ENCODE measurements at places on chromosomes 4 and X. TPM values are rescaled to one million over a fixed set of nuclear protein-coding genes. Genes with fewer than 3 reads are reported as not detected.

DNA sequence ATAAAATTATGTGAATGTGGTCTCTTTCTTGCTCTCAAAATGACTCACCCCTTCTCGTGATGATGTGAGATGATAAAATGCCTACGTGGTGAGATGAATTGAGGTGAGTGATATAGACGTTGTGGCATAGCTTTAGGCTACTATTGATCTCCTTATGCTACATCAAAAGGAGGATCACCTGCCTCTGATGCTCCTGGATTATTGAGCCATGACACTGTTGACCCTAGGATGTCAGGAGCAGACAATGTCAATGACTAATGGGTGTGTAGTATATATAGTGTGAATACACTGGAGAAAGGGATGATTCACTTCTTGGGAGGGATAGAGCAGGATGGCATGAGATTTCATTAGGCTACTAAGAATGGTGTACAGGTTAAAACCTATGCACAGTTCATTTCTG, 210.7 kb upstream of the PRPS2 start:
- H3K4me1 ChIP-seq, result no peaks in the 10 kb centered on the region
- H3K4me3 ChIP-seq, result no peak overlapping the region
- no peaks in the 10 kb centered on the region for H3K36me3 ChIP-seq

Gene CFI
- total RNA-seq, result 61.0 TPM

DNA sequence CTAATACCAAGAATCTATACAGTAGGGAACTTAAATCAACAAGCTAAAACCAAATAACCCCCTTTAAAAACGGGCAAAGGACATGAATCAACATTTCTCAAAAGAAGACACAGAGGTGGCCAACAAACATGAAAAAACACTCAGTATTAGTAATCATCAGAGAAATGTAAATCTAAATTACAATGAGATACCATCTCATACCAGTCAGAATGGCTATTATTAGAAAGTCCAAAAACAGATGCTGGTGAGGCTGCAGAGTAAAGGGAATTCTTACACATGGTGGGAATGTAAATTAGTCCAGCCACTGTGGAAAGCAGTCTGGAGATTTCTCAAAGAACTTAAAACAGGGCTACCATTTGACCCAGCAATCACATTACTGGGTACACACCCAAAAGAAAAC, 167.8 kb downstream of the PACRGL start:
- H3K27me3 ChIP-seq, result no peaks in the 10 kb centered on the region
- no peak for DNase-seq
- H3K27ac ChIP-seq, result no peak overlapping the region
- H3K4me1 ChIP-seq, result no peaks in the 10 kb centered on the region

GRCh38 chr4:138555584-138555983, 313.4 kb upstream of the SLC7A11 start:
- no peak overlapping the region for H3K27ac ChIP-seq
- no peak overlapping the region for H3K4me3 ChIP-seq
- H3K4me1 ChIP-seq, result no peaks in the 10 kb centered on the region
- DNase-seq, result no peak
- no peaks in the 10 kb centered on the region for H3K27me3 ChIP-seq

DNA sequence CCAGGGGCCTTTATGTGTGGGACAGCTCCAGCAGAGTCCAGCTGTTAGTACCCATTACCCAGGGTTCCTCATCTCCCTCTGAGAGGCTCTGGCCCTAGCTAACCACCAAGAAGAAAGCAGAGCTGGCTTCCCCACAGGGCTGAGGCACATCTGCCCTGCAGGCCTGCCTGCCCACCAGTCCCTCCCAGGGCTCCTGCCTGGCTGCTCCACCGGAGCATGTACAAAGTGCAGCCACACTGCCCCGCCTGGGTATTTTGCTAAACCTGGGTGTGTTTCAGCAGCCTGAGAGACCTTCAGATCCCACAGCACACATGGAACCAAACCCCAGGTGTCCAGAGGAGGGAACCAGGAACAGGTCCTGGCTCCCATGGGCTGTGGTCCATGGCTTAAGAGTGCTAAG, 500.4 kb upstream of the KLHL4 start:
- no peaks in the 10 kb centered on the region for H3K36me3 ChIP-seq
- H3K27ac ChIP-seq, result no peak overlapping the region
- DNase-seq, result no peak
- no peak overlapping the region for H3K4me3 ChIP-seq

DNA sequence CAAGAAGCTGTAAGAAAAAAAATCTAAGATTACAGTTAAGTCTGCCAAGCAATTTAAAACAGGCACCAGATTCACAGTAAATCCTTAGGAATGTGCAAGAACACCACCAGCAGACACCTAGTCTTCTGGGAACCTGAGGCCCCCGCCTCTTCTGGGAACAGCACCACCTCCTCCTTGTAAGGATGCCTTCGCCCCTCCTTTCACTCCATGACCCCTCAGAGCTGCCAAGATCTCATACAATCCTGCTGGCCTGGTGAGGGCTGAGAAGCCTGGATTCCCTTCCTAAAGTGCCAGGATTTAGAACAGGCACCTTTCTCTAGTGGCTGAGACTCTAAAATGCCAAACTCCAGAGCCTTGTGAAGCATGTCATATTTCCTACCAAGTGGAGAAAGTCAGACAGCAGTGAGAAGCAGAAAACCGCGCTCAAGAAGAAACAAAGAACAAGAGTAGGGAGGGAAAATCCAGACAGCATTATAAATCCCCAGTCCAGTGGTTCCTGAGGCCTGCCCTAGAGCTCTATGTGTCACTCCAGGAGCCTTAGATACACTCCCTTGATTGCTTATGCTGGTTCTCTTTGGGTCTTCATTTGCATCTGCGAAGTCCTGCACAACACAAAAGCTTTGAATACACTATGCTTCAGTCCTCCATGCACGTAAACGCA, 166.4 kb downstream of the TSPAN5 start:
- H3K27me3 ChIP-seq, result no peaks in the 10 kb centered on the region
- no peak overlapping the region for H3K4me3 ChIP-seq
- no peaks in the 10 kb centered on the region for H3K36me3 ChIP-seq
- H3K4me1 ChIP-seq, result no peaks in the 10 kb centered on the region
- DNase-seq, result no peak
- no peak overlapping the region for H3K27ac ChIP-seq

GRCh38 chr4:3628868-3629175, 96.6 kb upstream of the LRPAP1 start:
- H3K4me3 ChIP-seq, result no peak overlapping the region
- H3K27ac ChIP-seq, result no peak overlapping the region
- no peaks in the 10 kb centered on the region for H3K36me3 ChIP-seq
- no peak for DNase-seq

GRCh38 chr4:76953956-76954355, 4.4 kb downstream of the SEPTIN11 start:
- no peak overlapping the region for H3K27ac ChIP-seq
- H3K4me1 ChIP-seq, result peaks cover 16% of the 10 kb centered on the region
- H3K36me3 ChIP-seq, result no peaks in the 10 kb centered on the region
- H3K27me3 ChIP-seq, result no peaks in the 10 kb centered on the region

Gene XAGE2
- 5.2 TPM for total RNA-seq

- no peaks in the 10 kb centered on the region for H3K36me3 ChIP-seq
- DNase-seq, result no peak
- no peak overlapping the region for H3K27ac ChIP-seq
Observed at GRCh38 chrX:11543249-11543648, 122.5 kb downstream of the ARHGAP6 start.

GRCh38 chrX:109793191-109793590, 60.1 kb upstream of the ACSL4 start:
- no peak overlapping the region for H3K27ac ChIP-seq
- no peaks in the 10 kb centered on the region for H3K36me3 ChIP-seq
- H3K4me1 ChIP-seq, result no peaks in the 10 kb centered on the region
- H3K4me3 ChIP-seq, result no peak overlapping the region
- no peaks in the 10 kb centered on the region for H3K27me3 ChIP-seq
- DNase-seq, result no peak

DNA sequence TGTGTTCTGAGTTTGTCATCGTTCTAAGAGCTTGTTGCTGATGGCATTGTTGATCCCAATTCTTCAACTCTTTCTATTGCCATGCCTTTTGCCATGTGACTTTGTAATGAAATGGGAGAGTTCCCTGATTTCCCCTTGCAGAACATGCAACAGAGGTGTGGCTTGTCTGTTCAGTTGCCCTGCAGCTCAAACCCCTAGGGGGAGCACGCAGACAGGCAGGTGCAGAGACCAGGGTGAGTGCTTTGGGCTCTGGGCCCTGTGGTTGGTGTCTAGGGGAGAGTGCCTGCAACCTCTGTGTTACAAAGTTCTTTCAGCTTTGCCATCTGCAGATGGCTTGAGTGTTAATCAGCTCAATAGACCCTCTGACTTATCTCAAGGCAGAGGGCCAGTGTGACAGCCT, 332.7 kb downstream of the MID1IP1 start:
- H3K4me1 ChIP-seq, result no peaks in the 10 kb centered on the region
- no peak for DNase-seq
- H3K27me3 ChIP-seq, result no peaks in the 10 kb centered on the region
- no peak overlapping the region for H3K27ac ChIP-seq
- H3K36me3 ChIP-seq, result no peaks in the 10 kb centered on the region
- H3K4me3 ChIP-seq, result no peak overlapping the region

GRCh38 chrX:28920153-28920943, 333.1 kb downstream of the IL1RAPL1 start:
- no peaks in the 10 kb centered on the region for H3K4me1 ChIP-seq
- no peaks in the 10 kb centered on the region for H3K36me3 ChIP-seq
- no peak overlapping the region for H3K4me3 ChIP-seq
- H3K27ac ChIP-seq, result no peak overlapping the region

Data from upper lobe of right lung (tissue), 1 donor.